CD4-positive, alpha-beta T cell treated with Interleukin-17A for 1 hour (primary cell): ENCODE measurements at places on chromosomes 13 and 19.

DNA sequence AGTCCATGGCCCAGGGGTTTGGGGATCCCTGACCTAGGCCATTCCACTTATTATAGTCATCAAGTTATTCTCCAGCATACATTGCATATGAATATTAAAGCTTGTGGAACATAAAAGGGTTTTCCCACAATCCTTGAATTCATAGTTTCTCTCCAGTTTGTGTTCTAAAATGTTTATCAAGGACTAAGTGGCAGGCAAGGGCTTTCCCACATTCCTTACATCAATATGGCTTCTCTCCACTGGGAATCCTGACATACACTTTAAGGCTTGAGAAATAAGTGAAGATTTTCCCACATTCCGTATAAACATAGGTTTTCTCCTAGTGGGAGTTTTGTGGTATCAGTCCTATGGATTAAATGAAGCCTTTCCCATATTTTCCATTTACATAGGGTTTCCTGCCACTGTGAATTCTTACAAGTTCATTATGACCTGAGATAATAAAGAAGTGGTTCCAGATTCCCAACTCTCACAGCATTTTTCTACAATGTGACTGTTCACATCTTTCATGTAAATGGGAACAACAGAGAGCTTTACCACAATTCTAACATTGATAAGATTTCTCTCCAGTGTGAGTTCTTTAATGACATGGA, 14.5 kb downstream of the ZNF426 start:
- DNase-seq, result no peak

- DNase-seq, result no peak
Observed at GRCh38 chr13:110379905-110380341, 72.8 kb downstream of the COL4A2 start.

DNA sequence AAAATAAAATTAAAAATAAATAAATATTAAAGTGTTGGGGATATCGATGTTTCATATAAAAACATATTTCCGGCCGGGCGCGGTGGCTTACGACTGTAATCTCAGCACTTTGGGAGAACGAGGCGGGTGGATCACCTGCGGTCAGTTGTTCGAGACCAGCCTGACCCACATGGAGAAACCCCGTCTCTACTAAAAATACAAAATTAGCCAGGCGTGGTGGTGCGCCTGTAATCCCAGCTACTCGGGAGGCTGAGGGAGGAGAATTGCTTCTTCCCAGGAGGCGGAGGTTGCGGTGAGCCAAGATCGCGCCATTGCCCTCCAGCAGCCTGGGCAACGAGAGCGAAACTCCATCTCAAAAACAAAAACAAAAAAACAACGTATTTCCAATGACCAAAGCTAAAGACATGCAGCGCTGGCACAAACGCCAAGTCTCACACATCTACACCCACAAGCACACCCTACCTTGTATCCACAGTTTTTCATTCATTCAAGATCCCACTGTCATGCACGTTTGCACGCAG, 907 bp downstream of the ZNF569 start:
- DNase-seq, result no peak

- DNase-seq, result no peak
Observed at GRCh38 chr19:751501-752341, 809 bp downstream of the MISP start.

GRCh38 chr19:14563989-14564651, 7.7 kb downstream of the NDUFB7 start:
- DNase-seq, result peak; percentile 64

GRCh38 chr13:48727241-48728011, 73.7 kb downstream of the CYSLTR2 start:
- no peak for DNase-seq

GRCh38 chr13:114285166-114285808, 3.9 kb downstream of the UPF3A start:
- DNase-seq, result no peak

GRCh38 chr19:28905996-28906395, 307.0 kb downstream of the UQCRFS1 start:
- no peak for DNase-seq

DNA sequence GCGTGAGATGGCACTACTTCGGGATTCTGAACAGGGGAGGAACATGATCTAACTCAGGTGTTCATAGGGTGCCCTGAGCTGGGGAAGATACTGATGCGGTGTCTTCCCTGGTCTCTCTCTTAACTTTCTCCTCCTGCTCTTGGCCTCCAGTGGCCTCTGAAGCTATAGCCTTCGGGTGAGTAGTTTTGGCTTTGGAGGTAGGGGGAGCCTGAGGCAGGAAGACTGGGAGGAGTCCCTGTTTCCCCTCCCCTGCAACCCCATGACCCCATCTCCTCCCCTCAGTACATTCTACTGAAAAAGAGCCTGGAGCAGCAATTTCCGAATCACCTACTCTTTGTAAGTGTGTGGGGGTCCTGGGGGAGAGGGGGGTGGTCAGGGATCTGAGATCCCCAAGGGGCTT, 3.5 kb downstream of the SELENOV start:
- no peak for DNase-seq

DNA sequence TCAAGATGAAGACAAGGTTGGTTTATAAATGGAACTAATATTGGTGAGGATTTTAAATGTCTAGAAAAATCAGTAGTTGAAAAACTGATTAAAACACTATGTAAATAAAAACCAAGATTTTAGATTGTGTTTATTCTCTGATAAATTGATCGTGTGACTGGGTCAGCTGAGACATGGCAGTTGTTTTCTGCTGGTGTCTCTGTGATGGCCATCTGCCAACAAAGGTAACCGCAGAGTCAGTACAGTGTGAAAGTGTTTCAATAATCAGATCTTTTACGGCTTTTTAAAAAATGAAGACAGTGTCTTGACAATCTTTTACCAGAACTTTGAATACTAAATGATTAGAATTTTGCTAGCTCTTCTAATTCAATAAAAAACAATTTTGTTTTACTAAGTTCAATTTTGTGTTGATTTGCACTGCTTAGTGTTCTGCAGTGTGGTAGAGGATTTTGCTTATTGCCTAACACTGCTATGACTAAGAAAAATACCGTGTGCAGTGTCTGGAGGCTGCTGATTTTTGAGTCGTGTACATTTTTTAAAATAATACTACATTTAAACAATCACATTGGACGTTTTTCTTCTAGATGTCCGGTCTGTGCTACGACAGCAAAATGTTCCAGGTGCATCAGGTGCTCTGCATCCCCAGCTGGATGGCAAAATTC, 32.7 kb upstream of the GPR183 start:
- DNase-seq, result peak; percentile 80

DNA sequence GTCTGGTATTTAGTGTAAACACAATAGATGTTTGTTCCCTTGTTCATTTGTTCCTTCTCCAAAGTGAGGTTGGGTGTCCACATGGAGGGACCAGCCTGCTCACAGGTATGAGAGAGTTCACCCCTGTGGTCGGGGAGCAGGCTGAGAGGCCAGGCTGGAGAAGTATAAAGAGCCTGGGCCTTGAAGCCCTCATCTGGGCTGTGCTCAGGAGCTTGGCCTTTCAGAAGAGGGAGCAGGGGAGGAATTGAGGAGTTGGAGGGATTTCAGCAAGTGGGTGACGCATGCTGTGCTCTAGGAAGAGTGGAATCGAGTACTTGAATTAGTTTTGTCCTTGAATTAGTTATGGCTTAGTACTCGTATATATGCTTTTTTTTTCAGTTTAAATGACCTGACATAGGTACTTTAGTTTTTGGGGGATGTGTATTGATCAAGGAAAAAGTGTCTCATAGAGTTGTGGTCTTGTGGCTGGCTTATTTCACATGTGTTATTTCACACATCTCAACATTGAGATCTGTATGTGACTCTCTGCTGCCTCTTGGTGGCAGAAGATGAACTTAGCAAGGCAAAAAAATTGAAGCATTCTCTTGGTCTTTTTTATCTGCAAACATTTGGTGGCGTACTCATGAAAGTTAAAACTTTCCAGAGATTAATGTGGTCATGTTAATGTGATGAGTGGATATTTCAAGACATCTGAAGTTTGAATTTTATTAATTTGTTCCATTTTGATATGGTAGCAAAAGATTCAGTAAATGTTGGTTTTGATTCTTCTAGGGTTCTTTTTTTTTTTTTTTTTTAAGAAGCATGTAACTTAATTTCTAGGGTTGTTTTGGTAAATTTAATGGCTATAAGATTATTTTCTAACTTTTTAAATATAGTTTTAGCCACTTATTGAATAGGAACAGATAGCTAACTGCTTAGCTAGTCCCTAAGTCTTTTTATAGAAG, 54.3 kb downstream of the SLAIN1 start:
- peak; percentile 72 for DNase-seq

DNA sequence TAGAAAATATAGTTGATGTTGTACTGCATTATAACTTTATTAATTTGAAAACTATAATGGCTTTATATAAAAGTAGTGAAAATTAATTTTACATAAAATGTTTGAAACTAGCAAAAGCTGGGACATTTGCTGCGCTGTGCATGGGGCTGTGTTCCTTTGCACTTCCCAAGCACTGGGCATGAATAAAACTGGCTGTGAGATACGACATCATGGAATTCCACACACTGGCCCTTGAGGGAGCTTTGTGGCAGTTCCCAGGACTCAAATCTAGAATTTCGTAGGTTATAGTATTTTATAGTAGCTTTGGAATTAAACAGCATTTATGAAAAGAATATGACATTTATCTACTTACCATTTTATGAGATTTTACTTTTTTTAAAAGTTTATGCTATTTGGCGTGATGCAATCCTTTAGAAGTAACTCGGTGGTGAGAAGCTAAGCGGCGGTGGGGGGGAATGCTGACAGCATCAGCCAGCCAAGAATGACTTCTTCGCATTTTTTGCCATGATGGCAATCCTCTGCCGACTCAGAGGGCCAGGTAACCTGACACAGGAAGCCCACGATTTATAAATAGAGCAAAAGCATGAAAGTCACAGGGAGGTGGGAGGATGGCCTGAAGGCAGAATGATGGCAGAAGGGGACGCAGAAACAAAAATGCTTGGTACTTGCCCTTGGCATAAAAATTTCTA, 553.5 kb downstream of the MYO16 start:
- DNase-seq, result no peak

GRCh38 chr13:62003452-62003851, 587.8 kb upstream of the PCDH20 start:
- DNase-seq, result no peak

DNA sequence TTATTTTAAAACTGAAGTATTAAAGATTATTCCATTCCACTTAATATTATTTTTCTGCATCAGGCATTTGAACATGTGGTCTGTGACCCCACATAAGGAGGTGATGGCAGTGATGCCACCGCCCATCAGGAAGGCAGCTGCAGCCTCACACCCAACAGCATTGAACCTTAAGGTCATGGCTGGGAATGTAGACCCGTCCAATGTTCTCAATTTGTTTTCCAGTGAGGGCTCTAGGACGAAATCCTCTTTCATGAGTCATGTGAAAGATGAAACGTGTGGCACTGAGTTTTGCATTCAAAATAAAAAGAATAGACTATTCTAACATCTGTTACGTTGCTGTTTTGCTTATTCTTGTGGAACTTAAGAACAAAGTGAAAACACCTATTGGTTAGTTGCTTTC, 74.5 kb upstream of the ANKRD10 start:
- DNase-seq, result no peak

DNA sequence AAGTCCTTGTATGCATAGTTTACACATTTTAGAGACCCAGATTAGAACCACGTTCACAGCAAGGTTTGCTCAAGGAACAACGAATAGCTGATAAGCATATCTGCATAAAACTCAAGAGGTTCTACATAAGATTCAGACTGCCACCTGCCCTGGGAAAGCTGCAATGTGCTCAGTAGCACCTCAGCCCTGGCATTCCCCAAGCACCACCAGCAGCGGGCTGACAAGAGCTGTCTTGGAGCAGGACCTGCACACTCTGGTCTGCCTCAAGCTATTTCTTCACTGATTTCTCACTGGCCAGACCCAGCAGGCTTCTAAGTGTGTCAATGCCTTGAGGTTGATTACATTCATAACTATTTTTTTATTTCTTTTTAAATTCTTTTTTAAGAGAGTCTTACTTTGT, 65.8 kb upstream of the UQCRFS1 start:
- no peak for DNase-seq

DNA sequence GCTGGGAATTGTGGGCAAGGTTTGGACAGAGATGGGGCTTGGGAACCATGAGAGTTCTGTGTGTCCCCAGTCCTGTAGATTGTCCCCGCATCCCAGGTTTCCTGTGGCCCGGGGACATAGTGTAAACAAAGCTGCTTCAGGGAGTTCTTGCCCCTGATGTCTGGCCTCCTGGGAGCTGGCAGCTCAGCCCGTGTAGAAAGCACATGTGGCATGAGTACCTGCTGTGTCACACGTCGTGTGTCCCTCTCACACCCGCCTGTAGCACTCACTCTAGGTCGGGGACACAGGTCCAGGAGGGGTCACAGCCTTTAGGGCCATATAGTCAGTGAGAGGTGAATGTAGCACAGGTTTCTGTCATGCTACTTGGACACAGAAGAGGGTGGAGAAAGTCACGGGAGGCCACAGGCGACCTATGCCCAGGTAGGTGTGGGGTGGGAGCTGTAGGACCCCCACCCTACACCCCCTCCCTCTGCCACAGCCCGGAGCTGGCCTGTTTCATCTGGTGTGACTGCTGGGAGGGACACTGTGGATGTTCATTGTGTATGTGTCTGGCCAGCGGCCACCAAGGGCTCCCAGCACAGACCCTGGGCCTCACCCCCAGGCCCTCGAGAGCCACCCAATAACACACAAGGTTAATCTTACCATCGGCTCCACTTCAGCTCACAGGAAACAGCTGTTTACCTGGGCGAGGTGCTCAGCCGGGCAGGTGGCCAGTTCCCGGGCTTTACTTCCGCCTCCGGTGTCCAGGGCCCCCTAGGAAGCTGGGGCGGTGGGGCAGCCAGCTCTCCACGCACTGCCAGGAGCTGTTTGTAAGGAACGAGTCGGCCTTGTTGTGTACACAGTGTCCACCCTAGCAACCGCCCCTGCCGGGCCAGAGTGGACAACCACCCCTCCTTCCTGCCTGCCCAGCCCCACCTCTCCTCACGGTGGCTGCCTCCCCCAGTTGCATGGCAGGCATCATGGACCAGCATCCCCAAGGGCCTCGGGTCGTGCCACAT, 49.7 kb downstream of the COMP start:
- no peak for DNase-seq

- DNase-seq, result no peak
Observed at GRCh38 chr13:24748061-24748400, 15.9 kb upstream of the RNF17 start.

DNA sequence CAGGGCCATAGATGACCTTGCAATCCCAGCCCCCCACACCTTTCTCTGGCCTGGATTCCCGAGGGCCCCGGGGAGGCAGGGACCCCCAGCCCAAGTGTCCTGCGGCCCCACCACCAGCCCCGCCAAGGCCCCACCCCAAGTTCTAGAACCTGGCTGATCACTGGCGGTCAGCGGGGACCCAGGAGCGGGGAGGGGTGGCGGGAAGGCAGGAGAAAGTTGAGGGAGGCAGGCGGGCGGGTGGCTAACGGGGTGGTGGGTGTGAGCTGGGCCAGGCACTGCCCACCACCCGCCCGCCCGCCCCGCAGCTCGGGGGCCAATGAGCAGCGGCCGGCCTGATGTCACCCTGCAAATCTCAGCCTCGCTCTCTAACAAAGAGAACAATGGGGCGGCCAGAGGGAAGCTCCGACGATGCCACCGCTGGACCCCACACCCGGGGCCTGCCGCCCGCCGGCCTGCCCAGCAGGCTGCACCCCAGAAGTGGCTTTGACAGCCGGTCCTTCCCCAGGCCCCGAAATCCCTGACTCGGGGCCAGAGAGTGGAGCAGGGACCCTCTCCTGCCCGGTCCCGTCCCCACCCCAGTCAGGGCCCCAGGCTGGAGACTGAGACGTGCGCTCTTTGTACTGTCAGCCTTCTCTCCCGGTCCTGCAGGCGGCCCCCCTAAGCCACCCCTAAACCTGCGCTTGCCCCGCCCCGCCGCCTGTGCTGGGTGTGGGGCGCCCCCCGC, 1.6 kb downstream of the MEX3D start:
- DNase-seq, result no peak
